CMK (cell line): ENCODE measurements at places on chromosomes 4 and X.

GRCh38 chr4:151276787-151277562, at the start of gene PRSS48:
TSS of gene PRSS48 (plus strand) at chr4:151277161. CDS start at chr4:151277173, 12 bp downstream.
- DNase-seq: peak; percentile 26

GRCh38 chr4:61866378-61867030, 666.4 kb downstream of the ADGRL3 start:
- DNase-seq: no peak

DNA sequence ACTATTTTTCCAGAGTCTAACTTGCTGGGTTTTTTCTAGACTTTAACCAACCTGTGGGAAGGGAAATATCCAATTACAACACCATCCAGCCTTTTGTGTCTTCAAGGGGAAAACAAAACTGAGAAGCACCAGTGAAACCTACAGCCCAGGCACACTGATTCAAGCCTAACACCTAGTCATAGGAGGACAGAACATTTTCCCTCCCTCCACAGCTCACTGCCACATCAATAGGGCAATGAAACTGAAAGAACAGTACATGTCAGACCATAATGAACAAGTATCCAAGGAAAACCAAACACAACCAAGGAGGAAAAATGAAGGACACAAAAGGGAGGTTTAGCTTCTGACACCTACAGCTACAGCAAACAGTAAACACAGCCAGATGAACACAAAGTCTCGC, 17.6 kb downstream of the MAGEA8 start:
- no peak for DNase-seq

GRCh38 chrX:40108162-40108958, 10.6 kb upstream of the BCOR start:
- DNase-seq: no peak

- no peak for DNase-seq
Measured at GRCh38 chrX:110992611-110993010, 103.4 kb upstream of the PAK3 start.
